ENCODE measurements at places on chromosomes 5 and 9. TPM values are rescaled to one million over a fixed set of nuclear protein-coding genes. Genes with fewer than 3 reads are reported as not detected.

GRCh38 chr5:52672459-52672858 lies 115.3 kb upstream of the ITGA1 start:
- DNase-seq = no peak

- DNase-seq = no peak
These were observed 14.7 kb upstream of the LARP1 start for GRCh38 chr5:154740483-154740882.

The TARS1 gene
- 165 TPM for total RNA-seq

The PCDHB7 gene
- 2.4 TPM for total RNA-seq

GRCh38 chr5:100142607-100143006 lies 392.6 kb upstream of the FAM174A start:
- DNase-seq = no peak

DNA sequence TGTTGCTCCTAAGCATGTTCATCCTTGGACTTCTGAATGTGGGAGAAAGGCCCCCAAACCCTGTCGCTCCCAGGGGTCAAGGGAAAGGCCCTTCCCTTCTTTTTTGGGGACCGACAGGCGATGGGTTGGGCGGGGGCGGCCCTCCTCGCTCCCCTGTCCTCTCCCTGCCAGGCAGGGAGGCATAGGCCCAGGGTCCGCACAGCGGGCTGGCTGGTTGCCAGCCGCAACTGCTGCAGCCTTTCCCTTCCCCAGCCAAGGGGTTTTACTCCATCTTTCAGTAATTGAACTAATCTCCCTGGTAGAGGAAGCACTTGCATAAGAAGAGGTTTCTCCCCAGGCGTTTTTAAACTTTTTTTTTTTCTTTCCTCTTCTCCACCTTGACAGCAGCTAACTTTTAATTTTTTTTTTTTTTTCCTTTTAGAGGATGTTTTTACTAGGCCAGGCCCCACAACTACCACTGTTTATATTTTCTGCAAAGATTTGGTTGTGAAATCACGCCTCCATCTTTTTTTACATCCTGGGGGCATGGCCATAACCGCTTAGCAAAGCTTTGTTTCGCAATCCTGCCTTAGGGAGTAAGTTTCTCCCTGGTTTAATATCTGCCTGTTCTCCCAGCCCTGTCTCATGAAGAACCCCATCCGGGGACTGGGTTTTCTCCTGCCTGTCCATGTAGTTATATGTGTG lies 216.9 kb upstream of the ZNF608 start:
- DNase-seq = no peak

GRCh38 chr5:77400645-77401044 lies 91.5 kb downstream of the WDR41 start:
- DNase-seq = no peak

DNA sequence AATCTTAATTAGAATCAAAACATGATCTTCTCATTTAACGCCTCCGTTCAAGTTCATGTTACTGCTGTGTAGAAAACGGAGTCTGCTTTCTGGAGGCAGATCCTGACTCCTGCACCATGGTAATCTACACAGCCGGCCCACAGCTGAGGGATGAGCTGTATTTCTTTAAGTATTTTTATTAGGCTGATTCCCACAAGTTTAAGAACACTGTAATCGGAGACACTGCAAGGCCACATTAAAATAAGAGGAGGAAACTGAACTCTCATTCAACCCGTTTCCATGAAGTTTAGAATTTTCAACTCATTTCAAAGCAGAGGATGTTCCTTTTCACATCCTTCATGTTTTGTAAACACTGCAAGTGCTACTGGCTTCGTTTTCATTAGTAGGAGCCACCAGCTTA lies 372.2 kb downstream of the NFIB start:
- DNase-seq = no peak

DNA sequence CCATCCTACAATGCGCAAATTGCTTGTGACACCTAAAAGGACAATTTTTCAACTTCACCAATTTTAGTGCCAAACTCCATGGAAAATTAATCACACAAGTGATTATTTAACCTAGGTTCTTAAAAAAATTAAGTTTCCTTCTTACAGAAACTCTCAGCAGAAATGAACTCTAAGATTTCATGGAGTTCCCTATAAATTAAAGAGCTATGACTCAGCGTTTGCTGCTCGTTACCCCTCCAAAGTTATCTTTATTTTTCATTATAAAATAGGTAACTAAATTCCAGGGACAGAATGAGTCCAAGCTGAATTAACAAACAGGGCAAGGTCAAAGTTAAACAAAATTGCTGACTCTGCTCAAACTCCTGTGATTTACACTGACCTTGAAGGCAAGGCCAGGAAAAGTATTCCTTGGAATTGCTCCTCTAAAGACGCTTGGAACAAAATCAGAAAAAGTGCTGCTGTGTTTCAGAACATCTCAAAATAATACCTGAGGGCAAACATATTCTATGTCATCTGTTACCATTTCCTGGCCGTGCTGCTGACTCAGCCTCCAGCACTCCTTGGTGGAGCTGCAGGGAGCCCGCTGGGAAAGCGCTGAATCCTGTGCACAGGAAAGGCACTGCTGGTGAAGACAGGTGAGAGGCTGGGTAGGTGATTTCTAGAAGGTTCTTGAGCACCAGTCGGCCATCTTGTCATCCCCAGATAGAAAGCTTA lies 2.5 kb upstream of the CMBL start:
- DNase-seq = no peak

DNA sequence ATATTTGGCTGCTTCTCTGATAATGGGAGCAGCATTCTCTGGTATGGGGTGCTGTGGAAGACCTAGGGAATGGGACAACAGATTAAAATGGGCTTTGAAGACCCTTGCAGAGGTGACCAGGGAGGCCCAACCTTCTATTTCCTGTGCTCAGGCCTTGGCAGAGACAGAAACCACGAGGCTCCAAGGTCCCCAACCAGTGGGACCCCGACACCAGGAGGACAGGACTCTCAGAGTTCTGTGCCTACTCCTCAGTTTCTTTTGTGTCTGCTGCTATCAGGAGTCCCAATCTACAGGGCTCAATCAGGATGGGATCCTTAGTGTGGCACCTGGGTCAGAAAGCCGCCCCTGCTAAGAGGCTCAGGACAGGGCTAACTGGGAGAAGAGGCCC lies 29.3 kb downstream of the CSF2 start:
- DNase-seq = no peak

GRCh38 chr5:158485047-158485446 lies 614.7 kb downstream of the EBF1 start:
- no peak for DNase-seq

- DNase-seq = no peak
These were observed 41.1 kb downstream of the NDUFS4 start for GRCh38 chr5:53601570-53601969.

All from glomerular endothelial cell (primary cell).